ENCODE measurements at places on chromosomes 4 and X.
A peak's percentile ranks its signal among the peaks of the same experiment; 100 is the strongest.

DNA sequence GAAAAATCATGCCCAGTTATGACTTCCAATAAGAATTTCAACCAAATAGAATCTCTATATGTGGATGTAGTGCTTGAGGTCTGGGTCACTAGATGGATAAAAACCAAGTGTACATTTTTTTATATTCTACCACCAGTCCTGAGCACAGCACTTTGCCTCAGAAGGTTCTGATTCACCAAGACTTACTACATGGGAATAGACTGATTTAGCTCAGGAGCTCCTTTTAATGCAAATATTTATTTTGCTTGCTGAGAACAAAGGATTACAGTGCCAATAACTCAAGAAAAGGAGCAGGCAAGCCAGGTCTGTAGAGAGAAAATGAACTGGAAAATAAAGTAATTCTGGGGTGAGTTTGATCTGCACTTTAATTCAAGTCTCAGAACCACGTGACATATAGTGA lies 6.4 kb upstream of the XK start:
- no peak for DNase-seq

GRCh38 chrX:106626789-106627188 lies 15.0 kb downstream of the RADX start:
- DNase-seq, result no peak

GRCh38 chrX:12685541-12685940 lies 105.7 kb upstream of the PRPS2 start:
- DNase-seq, result no peak

GRCh38 chr4:73142995-73143547 lies 73.6 kb upstream of the COX18 start:
- no peak for DNase-seq

GRCh38 chr4:118734491-118735205 lies 49.5 kb downstream of the METTL14 start:
- no peak for DNase-seq

DNA sequence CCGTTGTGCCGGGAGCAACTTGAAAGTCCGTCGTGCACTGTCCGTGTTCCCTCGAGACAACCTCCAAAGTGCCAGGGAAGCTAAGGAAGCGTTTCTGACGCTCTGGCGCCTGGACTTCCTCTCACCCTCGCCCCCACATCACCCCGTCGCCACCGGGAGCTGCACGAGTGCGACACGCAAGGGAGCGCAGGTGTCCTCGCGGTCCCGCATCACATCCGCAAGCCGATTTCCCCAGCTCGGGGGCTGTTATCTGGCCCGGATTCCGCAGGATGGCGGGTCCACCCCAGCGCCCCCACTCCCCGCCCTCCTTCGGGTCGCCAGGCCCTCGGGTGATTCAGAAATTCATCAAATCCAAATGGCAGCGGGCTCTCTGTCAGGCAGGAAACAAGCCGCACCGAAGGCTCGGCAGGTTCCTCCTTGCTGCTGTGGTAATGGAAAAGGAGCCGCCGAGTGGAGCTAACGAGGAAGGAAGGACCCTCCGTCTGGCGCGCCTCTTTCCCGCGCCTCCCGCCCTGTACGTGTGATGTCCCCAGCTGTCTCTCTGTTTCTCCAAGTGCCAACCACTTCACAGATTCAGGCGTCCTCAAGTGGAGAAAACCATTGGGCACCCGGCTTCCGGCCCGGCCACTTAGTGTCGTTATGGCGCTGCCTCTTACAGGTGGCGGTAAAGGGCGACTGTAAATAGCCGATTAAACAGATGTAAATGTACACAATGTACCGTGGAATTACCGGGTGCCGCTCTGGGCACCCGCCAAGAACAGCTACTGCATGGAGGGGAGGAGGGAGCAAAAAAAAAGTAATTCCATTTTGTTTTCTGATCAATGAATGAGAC lies 921 bp upstream of the SETD7 start:
- peak; percentile 60 for DNase-seq

- DNase-seq, result no peak
Observed at GRCh38 chr4:1050486-1051213, 39.2 kb downstream of the FGFRL1 start.

GRCh38 chrX:48940404-48940955 lies 16.9 kb downstream of the OTUD5 start:
- DNase-seq, result no peak
